ENCODE measurements at places on chromosomes 16 and 17. TPM values are rescaled to one million over a fixed set of nuclear protein-coding genes. Genes with fewer than 3 reads are reported as not detected.

DNA sequence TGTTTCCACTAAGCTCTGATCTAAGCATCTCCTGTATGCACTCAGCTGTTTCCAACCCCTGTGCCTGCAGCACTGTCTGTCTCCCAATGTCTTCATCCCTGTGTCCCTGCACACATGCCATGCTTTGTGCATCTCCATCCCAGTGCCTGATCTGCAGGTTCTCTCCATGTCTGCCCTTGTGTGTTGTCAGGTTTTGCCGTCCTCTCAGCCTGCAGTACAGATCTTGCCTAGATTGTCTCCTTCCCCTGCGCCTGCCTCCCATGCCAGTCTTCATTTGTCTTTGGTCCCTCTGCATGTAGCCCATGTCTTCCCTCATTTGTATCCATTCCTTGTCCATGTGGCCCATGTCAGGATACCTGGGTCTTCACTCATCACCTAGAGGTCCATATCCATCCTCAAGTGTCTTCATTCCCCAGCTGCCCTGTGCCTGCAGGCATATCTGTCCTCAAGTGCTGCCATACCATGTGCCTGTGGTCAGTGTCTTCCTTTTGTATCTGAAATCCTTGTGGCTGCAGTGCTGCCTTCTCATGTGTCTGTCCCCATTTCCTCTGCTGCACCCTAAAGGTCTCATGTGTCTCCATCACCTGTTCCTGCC lies 71.5 kb downstream of the TNFRSF13B start:
- H3K4me3 ChIP-seq: no peak overlapping the region
- no peak overlapping the region for H3K27ac ChIP-seq
- no peaks in the 10 kb centered on the region for H3K36me3 ChIP-seq
- no peak for DNase-seq

GRCh38 chr17:43808076-43808475 lies 24.9 kb downstream of the MPP3 start:
- no peak for DNase-seq
- H3K36me3 ChIP-seq: no peaks in the 10 kb centered on the region
- no peak overlapping the region for H3K4me3 ChIP-seq

Gene ADAMTS18
- not detected for total RNA-seq

DNA sequence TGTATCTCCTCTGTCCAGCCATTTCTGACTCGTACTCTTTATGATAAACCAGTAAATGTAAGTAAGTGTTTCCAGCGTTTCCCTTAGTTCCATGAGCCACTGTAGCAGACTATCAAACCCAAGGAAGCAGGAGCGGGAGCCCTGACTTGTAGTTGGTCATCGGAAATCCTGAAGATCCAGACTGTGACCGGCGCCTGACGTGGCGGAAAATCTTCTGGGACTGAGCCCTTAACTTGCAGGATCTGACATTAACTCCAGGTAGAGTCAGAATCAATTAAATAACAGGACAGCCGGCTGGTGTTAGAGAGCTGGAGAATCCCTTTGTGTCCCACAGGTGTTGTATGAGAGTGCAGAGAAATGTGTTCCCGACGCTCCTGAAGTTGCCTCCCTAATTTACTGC lies 4.0 kb downstream of the GLOD4 start:
- H3K4me3 ChIP-seq: no peak overlapping the region
- no peak overlapping the region for H3K27ac ChIP-seq
- H3K36me3 ChIP-seq: peaks cover 37% of the 10 kb centered on the region
- peaks cover 36% of the 10 kb centered on the region for H3K4me1 ChIP-seq

DNA sequence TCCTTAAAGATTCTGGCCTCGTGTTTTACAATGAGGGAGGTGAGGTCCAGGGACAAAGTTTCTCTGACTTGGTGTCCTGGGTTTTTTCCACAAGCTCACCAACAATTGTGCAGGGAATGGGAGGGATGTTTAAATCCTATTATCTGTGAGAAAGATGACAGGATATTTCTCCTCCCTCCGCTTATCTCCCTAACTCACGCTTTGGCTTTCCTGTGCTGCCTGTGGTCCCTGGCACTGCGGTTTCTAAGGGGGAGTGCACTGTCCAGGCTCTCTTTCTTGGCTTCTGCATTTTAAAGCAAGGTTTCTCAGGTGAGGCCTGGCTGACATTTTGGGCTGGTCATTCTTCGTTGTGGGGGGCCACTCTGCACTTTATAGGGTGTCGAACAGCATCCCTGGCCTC lies 16.4 kb downstream of the GGA3 start:
- peaks cover 66% of the 10 kb centered on the region for H3K4me1 ChIP-seq
- no peaks in the 10 kb centered on the region for H3K27me3 ChIP-seq
- H3K4me3 ChIP-seq: no peak overlapping the region
- no peak for DNase-seq
- H3K36me3 ChIP-seq: peaks cover 38% of the 10 kb centered on the region

DNA sequence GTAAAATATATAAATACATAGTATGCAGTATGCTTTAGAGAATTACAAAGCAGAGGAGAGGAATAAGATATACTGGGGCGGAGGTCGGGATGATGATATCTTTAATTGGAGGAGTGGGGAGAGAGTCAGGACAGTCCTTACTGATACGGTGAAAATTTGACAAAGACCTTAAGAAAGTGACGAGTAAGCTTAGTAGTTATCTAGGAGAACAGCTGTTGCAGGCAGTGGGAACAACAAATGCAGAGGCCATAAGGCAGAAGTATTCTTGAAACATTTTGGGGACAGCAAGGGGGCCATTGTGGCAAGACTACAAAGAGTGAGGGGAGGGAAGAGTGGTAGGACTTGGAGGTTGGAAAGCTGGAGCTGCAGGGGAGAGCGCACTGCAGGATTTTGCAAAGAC lies 22.3 kb upstream of the CDC6 start:
- no peaks in the 10 kb centered on the region for H3K27me3 ChIP-seq
- peaks cover 16% of the 10 kb centered on the region for H3K36me3 ChIP-seq
- no peak overlapping the region for H3K4me3 ChIP-seq
- peaks cover 13% of the 10 kb centered on the region for H3K4me1 ChIP-seq
- no peak for DNase-seq
- H3K27ac ChIP-seq: no peak overlapping the region

Gene CEP95
- 39.7 TPM for total RNA-seq

DNA sequence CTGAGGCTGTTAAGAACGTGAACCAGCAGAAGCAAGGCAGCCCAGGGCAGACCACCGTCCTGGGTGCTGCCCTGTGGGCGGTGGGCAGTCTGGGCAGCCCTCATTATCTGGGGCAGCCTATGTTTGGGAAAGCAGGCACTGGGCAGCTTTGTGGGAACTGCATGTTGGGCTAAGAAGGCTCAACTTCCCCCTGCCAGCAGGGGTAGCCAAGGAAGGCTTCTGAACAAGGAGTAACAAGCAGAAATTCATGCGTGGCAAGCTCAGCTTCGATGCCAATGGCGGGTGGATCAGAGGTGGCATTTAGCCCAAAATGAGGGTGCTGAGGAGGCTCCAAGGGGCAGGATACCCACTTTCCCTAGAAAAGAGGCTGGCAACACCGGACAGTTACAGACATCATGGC lies 42.7 kb upstream of the METRNL start:
- DNase-seq: no peak
- peaks cover 45% of the 10 kb centered on the region for H3K36me3 ChIP-seq
- H3K27ac ChIP-seq: no peak overlapping the region
- no peak overlapping the region for H3K4me3 ChIP-seq

DNA sequence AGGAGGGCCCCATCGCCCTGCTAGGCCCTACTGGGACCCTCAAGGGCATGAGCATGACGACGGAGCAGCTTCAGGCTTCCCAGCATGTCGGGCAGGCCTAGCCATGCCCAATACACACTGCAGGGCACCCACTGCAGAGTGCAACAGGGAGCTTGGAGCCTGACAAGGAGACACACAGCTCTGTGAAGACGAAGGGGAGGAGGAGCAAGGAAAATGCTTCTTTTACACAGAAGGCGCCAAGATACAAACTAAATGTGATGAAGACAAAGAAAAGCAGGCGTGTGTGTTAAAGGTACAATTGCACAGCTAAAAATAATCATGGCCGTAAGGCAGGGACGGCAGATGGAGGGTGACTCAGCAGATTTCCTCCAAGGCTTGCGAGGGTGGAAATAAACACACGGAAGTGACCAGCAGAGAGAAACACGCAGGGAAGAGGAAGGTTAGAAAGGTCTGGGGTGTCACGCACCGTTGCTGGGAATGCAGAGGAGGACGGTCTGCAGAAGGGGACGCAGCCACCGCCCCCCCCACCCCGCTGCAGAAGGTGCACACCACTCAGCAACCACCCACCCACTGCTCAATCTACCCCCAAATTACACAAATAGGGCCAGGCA lies 108.5 kb downstream of the ZNF778 start:
- no peaks in the 10 kb centered on the region for H3K27me3 ChIP-seq
- peaks cover 28% of the 10 kb centered on the region for H3K36me3 ChIP-seq
- peaks cover 84% of the 10 kb centered on the region for H3K4me1 ChIP-seq
- no peak for DNase-seq

DNA sequence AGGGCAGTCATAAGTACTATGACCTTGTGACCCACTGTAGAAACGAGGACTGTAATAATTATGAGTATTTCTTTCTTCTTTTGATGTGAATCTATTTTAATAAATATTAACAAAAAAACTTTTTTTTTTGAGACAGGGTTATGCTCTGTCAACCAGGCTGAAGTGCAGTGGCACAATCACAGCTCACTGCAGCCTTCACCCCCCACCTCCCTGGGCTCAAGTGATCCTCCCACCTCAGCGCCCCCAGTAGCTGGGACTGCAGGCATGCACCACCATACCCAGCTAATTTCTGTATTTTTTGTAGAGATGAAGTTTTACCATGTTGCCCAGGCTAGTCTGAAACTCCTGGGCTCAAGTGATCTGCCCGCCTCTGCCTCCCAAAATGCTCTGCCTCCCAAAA lies 32.6 kb downstream of the SCPEP1 start:
- no peak overlapping the region for H3K27ac ChIP-seq
- peak overlapping the region; percentile 3 for H3K4me3 ChIP-seq
- peaks cover 9% of the 10 kb centered on the region for H3K4me1 ChIP-seq
- no peak for DNase-seq
- no peaks in the 10 kb centered on the region for H3K27me3 ChIP-seq
